ENCODE measurements at places on chromosomes 2 and 18. TPM values are rescaled to one million over a fixed set of nuclear protein-coding genes. Genes with fewer than 3 reads are reported as not detected.

GRCh38 chr2:164948540-164948939, 6.8 kb downstream of the SLC38A11 start:
- no peak for ATAC-seq

- no peak for ATAC-seq
Measured at GRCh38 chr2:985317-985898, 34.8 kb downstream of the SNTG2 start.

DNA sequence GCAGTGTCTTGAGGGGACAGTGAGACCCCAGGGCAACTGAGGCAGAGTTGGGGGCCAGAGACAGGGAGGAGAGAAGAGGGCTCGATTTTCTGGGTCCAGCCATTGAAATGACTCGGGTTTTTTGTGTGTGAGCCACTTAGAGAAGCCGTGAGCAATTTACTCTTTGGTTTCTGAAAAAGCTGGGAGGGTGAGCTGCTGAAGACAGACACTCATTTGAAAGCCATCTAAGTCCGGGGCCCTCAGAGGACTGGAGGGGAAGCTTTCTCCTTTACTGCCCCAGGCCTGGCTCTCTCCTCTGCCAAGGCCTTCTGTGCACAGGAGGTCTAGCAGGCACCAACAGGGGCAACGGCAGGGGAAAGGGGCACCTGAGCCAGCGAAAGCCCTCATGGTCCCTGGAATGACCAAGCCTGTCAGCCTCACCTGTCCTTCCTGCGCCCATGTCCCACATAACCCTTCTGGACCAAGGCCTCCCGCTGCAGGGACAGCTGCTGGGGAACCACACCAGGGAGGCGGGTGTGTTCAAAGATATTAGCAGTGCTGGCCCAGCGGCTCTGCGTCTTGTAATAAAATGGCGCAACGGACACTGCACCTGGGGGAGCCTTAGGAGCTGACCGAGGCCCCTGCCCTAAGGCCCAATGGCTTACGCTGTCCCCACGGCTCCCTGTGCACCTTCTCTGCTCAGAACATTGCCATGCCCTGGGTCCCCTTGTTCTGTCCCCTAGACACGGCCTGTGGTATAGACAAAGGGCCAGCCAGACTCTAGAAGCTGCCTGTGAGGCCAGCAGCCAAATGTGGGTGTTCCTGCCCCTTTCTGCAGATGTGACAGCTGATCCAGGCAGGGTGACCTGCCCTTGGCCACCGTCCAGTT, 45.8 kb downstream of the HS6ST1 start:
- ATAC-seq: no peak

Gene SSB
- 60.6 TPM for total RNA-seq

- ATAC-seq: no peak
Measured at GRCh38 chr2:6919901-6920742, 2.9 kb downstream of the RNF144A start.

DNA sequence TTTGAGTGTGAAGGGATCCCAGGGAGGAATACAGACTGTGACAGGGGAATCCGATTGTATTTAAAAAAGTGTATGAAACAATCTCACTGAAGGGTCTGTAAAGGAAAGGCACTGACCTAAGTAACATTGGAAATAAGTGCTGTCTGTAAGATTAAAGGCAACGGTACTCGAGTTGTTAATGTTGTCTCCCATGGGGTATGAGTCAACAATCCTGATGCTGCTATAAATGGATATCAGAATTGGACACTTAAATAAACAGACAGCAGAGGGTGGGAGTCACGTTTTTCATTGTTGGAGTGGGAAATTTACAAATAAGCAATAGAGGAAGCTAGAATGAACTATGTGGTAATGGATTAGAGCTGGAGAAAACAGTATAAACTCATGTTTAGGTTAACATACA, 452.4 kb upstream of the RGPD4 start:
- no peak for ATAC-seq

DNA sequence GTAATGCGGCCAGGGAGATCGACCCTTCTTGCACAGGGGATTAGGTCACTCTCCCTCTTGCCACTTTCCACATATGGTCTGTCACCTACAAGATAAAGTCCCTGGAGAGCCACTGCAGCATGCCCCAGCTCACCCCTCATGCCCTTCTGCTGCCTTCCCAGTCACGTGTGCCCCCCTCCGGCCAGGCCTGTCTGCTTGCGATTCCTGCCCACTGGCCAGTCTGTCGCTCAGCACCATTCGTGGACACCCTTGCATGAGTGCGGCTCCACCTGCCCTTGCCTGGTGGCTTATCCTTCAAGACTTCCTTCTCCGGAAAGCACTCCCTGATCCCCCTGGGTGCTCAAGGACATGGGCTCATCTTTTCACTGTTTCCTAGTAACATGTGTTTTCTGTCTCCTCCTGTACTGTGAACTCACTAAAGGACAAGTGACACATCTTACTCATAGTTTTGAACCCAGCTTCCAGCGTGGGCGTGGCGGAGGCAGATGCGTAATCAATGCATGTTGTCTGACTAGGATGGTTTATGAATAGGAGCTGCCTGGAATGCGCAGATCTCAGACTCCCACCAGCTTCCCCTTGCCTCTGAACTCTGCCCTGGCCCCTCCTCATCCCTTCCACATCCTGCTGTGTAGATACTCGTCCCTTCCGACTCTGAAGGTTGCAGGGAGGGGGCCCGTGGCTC, 7.8 kb upstream of the NT5DC4 start:
- ATAC-seq: no peak

- no peak for ATAC-seq
Measured at GRCh38 chr2:178892751-178893625, 85.8 kb upstream of the TTN start.

- no peak for ATAC-seq
Measured at GRCh38 chr18:12035481-12035880, 54.2 kb downstream of the IMPA2 start.

GRCh38 chr2:55621802-55622201, 4.4 kb upstream of the PPP4R3B start:
- no peak for ATAC-seq

Data from gastroesophageal sphincter (tissue), 4 donors.